Fibroblast of gingiva (primary cell): ENCODE measurements at places on chromosomes 7 and 10.
A peak's percentile ranks its signal among the peaks of the same experiment; 100 is the strongest.

DNA sequence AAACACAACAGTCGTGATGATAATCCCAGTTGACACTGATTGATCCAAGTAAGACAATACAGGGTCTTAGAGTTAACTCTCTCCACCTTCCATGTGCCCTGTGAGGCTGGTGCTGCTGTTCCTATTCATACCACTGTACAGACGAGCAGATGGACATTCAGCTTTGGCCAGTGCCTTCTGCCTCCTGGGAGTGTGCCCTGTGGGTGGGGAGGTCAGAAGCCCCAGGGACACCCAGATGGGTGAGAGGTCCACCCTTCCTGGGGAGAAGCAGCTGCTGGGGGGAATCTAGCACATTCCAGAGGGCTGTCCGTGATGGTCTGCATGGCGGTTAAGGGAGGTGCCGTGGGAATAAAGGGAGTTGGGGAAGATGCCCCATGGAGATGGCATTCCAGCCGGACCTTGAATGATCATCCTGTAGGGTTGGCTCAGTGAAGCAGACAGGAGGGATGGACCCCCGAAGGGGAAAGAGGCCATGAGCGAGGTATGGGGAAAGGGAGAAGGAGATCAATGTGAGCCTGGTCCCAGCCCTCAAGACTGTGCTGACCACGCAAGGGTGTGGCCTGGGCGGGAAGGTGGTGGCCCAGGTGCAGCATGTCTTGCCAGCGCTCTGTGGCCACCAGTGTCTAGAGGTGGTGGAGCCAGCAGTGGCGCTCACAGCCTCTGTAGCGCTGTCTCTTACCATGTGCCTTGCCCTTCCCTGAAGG, 74.0 kb downstream of the ADCY1 start:
- DNase-seq = no peak

- DNase-seq = no peak
Observed at GRCh38 chr7:77548206-77548605, 11.1 kb downstream of the PTPN12 start.

GRCh38 chr10:119061926-119062325, 18.7 kb downstream of the EIF3A start:
- DNase-seq = no peak

GRCh38 chr7:36535866-36536664, 146.4 kb downstream of the ANLN start:
- no peak for DNase-seq

DNA sequence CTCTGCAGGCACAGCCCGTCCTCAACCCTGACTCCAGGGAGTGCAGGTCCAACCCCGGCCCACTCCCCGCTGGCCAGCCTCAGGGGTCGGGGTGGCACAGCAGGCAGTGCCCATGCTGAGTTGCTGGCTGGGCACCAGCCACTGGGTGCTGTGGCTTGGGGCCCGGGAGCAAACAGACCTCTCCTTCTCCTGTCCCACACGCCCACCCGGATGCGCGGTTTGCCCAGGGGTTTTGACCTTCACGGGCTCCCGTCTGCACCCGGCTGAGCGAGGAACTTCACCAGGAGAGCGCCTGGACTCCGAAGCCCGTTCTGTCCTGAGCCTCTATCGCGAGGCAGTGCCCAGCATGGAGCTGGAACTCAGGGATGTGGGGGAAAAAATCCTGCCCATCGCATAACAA, 2.6 kb upstream of the GRIFIN start:
- no peak for DNase-seq

DNA sequence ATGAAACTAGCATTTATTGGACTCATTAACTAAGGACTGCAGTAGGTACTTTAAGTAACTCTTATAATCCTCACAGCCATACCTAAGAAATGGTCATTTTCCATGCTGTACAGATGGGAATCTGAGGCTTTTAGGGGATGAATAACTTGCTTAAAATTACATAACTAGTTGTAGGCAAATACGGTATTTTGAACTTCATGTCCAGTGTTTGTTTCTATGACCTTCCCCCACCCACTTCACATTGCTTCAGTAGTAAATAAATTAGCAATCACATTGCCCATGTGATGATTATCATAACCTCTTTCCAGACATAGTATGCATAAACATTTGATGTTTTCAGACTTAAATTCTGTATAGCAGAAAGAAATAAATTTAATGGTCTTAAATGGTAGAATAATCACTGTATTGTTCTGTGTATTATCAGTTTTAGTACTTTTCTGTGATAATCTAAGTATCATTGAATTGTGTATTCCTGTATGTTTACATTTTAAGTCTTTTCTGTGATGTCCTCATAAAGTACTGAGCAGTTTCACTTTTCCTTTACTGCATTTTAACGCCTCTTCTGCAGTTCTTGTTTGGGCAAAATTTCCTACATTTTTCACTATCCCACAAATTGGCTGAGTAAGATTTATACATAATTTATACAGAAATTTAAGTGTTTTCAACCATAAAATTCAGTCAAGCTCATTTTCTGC, 48.3 kb downstream of the ANKIB1 start:
- DNase-seq = no peak

- DNase-seq = no peak
Observed at GRCh38 chr7:141875453-141875852, 34.2 kb upstream of the PRSS37 start.

DNA sequence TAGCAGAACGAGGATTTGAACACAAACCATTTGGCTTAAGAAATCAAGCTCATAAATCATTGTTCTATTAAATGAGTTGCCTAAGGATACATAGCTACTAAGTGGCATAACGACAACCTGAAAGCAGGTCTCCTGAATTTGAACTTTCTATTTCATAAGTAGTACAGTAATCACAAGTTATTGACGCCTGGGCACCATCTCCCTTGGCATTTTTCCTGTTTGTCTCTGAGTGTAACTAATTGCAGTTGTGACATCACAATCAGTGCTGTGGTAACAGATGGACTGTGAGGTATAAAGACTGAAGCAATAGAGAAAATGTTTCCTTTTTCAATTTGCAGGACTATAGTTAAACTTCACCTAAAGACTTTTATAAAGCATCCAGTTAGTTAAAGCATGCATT, 6.4 kb upstream of the CSTF2T start:
- DNase-seq = peak; percentile 30

- no peak for DNase-seq
Observed at GRCh38 chr10:109480836-109481235, 442.5 kb downstream of the XPNPEP1 start.

DNA sequence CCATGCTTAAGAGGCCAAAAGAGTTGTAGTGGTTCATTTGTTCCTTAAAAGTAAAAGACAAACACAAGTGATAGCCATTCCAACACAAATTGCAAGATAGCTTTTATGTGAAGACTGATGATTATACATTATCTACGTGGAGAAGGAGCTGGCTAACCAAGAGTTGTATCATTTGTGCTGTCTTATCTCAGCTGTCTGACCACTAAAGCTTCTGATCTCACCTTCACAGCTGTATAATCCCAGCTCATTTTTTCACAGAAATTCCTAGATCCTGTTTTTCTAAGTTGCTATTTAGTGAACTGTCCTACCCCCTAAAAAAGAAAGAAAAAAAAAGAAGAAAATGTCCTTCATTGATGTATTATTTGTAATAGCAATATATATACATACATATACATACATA, 9.8 kb downstream of the USP6NL start:
- DNase-seq = no peak

DNA sequence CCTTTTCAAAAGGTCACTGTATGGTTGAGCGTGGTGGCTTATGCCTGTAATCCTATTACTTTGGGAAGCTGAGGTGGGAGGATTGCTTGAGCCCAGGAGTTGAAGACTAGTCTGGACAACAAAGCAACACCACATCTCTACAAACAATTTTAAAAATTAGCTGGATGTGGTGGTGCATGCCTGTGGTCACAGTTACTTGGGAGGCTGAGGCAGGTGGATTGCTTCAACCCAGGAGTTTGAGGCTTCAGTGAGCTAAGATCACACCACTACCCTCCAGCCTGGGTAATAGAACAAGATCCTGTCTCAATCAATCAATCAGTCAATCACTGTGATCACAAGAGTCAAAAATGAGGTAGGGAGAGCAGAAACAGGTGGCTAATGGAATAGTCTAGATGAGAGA, 97.0 kb downstream of the SUGCT start:
- DNase-seq = no peak

- no peak for DNase-seq
Observed at GRCh38 chr10:132476146-132477065, 61.2 kb upstream of the INPP5A start.

GRCh38 chr10:125543796-125544195, 139.2 kb downstream of the TEX36 start:
- DNase-seq = no peak

- DNase-seq = no peak
Observed at GRCh38 chr7:89027781-89028180, 232.2 kb upstream of the TEX47 start.

DNA sequence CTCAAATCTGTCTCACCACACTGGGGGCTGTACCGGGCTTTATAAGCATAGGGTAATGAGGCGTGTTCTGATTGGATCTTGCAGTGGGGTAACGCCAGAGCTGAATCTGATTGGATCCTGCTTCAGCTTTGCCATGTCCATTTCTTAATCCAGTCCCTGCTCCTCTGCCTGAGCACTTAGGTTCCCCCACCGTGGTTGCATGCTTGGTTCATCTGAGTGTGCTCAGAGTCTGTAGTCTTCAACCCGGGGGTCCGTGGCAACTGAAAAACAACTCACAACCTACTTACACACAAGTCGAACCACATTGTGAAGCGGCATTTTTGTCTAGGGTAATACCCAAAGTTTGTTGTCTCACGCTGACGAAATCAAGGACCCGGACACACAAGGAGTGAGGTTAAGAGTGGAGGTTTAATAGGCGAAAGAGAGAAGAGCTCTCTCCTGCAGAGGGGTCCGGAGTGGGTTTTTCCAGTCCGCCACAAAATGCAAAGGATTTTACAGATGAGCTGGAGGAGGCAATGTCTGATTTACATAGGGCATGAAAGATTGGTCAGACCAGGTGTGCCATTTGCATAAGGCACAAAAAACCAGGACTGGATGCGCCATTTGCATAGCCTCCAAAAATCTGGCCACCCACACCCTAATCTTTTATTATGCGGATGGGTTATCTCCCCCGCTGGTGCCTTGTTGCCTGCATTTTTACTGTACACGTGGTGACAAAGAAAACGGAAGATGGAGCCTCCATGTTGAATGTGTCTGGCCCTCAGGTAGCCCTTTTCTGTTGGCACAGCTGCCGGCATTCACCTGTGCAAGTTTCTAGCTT, 641.8 kb upstream of the FOXK1 start:
- DNase-seq = no peak

DNA sequence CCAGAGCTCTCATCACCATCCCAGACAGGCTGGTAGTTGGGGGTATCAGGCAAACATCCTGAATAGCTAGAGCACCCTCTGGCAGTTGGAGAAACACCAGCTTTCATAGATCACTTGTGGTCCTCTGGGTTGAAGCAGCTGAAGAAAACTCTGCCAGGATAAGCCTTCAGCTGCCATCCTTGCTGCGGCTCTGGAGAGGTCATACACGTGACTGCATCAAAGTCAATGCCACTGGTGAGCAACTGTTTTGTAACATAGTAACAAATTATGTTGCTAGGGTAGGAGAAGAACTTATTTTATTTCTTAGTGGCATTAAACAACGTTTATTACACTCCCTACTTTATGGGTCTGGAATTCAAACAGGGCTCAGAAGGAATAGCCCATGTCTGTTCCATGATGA, 19.2 kb upstream of the PANK1 start:
- DNase-seq = peak; percentile 28

DNA sequence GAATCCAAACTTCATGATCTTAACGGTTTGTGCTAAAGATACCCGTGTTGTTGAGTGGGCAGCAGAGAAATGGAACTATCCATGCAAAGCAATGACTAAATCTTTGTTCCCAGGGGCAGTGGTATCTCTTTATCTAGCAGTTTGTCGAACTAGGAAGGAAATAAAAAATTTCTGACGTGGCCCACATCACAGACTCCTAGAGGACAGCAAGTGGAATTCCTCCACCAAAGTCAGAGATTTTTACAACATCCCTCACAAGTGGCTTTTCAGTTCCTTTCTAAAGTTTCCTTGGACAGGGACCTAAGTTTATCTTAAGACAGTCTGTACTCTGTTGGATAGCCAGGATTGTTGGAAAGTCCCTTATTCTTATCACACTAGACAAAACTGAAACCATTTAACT, 136.0 kb downstream of the RAPGEF5 start:
- DNase-seq = no peak

DNA sequence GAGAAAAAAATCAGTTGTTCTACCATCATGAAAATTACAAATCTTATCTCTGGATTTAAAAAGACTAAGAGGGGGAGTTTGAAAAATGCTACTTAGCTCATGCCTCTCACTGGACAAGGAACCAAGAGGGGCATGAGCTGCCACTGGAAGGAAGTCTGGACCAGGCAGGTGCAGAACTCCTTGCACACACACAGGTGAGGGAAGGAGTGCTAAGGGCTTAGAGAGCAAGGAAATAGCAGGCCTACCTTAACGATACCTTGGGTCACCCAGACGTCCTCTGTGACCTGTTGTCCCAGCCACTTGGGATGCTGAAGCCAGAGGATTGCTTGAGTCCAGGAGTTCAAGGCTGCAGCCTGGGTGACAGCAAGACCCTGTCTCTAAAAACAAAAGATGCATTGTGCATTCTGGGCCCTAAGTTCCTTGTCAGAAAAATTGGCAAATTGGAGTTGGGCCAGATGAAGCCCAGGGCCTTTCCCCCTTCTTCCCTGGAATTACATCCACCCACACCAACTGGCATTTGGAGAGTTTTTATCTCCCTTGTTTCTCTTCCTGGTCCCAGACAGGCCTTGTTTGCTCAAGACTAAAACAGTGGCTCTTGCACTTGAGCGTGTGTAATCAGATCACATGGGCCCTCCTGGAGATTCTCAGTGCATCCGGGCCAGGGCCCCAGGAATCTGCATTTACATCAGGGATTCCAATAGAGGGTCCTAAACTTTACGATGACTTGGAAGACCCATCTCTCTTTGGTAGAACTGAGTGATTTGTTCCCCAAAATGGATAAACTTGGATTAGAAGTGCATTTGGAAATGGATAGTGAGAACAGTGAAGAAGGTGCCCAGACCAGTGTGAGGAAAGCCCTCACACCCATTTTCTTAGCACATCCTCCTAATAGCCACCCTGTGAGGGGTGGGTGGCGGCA, 3.0 kb downstream of the DDIT4 start:
- DNase-seq = peak; percentile 75

DNA sequence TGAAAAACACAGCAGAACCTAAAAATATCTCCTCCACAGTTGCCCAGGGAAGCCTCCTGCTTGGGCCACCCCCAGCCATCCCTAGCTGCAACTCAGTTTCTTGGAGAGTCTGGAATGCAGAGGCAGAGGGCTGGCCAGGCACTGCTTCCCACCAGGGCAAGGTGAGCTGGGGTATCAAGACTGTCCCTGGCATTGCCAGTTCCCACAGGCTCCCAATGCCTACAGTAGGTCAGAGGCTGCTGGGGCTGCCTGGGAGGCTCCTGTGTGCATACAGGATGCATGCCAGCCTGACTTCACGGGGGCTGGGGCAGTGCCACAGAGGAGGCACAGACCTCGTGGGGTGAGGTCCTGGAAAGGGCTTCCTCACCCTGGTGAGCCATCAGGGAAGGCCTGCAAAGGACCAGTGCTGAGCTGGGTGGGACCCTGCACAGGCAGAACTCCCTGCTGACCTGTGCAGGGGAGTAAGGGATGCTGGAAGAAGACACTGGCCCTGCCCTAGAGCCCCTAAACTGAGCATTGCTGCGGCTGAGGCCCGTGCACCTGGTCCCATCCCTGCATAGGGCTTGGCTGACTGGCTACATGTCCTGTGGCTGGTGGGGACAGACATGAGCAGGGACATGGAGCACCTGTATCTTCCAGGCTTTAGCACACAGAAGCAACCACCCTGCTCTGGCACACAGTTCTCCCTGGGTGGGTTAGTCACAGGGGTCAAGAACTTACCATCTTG, 121.9 kb upstream of the RET start:
- DNase-seq = no peak

GRCh38 chr7:70612811-70613210, 519.1 kb upstream of the GALNT17 start:
- no peak for DNase-seq

- no peak for DNase-seq
Observed at GRCh38 chr10:124315591-124316270, 103.0 kb downstream of the OAT start.
